ENCODE measurements at places on chromosomes 3 and 15.

- DNase-seq: no peak
Observed at GRCh38 chr3:138340511-138340910, 7.9 kb upstream of the MRAS start.

GRCh38 chr3:190435618-190436017, 14.1 kb downstream of the TMEM207 start:
- DNase-seq: no peak

DNA sequence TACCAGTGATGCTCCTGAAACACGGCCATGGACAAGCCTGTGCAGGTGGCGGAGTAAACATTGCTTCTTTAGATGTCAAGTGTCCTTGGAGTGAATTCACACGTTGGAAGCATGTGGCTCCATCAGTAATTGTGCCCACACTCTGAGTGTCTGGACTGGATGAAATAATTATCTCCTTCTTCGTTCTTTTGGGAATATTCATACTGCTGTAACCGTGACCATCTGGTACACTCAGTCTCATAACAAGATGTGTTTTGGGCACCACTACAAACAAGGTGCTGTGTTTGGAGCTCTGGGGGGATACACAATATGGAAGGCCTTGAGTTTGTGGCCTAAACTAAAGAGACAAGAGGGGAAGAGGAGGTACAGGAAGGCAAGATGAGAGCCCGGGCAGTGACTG, 165.6 kb downstream of the APBA2 start:
- DNase-seq: no peak

GRCh38 chr3:43055393-43055792, 50.5 kb downstream of the POMGNT2 start:
- no peak for DNase-seq

DNA sequence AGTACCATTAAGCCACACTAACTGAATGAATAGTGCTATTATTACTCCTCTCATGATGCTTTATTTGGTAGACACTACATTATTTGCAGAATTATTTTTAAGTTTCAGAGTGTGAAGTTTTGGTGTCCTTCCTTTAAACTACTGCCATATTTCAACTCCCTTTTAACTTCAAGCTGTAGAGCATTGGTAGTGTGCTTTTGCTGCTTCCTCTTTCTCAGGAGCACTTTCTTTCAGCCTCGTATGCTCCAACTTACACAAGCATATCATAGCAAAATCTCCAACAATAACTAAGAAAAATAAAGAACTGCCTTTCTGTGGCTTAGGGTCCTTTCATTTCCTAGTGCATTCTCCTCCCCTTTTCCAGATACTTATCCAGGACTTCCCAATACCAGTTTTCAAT, 476.4 kb upstream of the AGTR1 start:
- no peak for DNase-seq

GRCh38 chr15:85956532-85957275, 123.0 kb upstream of the AGBL1 start:
- DNase-seq: no peak

DNA sequence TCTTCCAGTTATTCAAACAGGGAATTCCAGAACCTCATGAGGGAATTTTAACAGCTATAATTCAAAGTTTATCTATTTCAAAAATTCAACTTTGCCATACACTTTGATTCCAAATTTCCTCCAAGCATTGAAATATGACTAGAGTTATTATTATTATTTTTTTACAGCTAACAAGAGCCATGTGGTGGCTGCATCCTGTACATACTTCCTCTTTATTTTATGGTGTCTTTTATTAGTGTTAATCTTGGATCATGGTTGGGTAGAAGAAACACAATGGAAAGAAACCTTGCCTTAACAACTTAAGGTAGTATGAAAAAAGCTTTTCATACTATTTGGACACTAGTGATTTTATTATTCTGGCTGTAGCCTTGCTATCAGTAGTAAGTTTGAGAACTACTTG, 52.7 kb downstream of the TFG start:
- DNase-seq: no peak

DNA sequence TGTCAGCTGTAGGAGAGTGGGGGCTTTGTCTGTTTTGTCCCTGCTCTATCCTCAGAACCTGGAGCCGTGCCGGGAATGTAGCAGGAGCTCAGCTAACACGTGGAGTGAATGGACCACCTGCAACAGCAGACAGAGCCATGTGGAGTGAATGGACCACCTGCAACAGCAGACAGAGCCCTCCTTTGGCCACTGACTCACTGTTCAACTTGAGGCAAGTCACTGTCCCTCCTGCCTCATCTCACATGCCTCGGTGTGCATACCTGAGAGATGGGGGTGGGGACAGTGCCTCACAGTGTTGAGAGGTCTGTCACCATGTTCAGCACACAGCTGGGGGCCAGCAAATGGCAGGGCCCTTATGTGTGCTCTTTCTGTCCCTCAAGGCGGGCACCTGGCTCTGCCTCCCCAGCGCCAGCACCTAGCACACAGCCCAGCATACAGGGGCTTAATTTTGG, 27.9 kb downstream of the FEM1B start:
- no peak for DNase-seq

DNA sequence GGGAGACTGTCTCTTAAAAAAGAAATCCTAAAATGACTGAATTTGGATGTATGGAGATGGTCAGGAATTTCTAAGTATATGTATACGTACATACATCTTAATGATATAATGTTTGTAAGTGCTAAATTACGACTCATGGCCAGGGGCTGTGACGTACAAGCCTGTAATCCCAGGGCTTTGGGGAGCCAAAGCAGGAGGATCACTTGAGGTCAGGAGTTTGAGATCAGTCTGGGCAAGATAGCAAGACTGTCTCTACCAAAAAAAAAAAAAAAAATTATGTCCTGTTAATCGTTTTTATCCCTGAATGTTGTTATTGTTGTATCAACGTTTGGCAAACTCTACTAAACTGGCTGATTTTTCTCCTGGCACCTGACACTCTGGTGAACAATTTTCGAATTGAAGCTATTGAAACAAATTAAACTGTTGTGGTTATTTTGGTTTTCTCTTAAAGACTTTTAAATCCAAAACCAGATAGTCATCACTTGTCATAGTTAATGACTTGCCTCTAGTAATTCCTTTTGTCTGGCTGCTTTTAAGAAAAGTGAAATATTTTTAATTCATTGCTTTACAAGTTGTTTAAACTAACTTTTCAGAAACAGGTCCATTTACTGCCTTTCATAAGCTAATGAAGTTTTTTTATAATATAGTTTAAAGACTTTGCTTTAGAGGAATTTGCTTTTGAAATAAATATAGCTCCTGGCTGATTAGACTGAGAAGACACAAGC, 7.0 kb downstream of the MORF4L1 start:
- DNase-seq: no peak

DNA sequence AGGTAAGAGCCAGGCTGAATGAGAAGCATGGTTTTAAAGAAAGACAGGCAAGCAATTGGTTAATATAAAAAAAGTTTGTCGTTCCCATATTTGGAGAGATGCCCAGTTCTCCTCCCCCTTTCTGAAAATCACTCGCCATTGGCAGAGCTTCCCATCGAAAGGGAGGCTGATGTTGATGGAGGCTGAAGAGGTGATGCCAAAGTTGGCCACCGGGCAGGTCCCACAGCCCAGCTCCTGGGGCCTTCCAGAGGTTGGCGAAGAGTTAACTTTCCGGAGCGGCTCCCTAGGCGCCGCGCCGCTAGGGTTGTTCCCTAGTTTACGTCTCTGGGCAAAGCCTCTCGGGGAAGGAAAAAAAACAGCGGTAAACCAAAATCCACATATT, 793 bp downstream of the PCOLCE2 start:
- DNase-seq: no peak

GRCh38 chr3:9732080-9732739, 675 bp downstream of the BRPF1 start:
- no peak for DNase-seq

All from activated T-helper 9 cell treated with anti-CD3 and anti-CD28 coated beads, Interleukin-2, amount 50 U/mL, for 16 hours (primary cell).